IPS DF 19.7 (cell line): ENCODE measurements at places on chromosomes 11 and 22.

- DNase-seq: no peak
These were observed 10.7 kb downstream of the TSPAN18 start for GRCh38 chr11:44737245-44738085.

GRCh38 chr11:75323609-75324008, 27.9 kb downstream of the ARRB1 start:
- no peak for DNase-seq

DNA sequence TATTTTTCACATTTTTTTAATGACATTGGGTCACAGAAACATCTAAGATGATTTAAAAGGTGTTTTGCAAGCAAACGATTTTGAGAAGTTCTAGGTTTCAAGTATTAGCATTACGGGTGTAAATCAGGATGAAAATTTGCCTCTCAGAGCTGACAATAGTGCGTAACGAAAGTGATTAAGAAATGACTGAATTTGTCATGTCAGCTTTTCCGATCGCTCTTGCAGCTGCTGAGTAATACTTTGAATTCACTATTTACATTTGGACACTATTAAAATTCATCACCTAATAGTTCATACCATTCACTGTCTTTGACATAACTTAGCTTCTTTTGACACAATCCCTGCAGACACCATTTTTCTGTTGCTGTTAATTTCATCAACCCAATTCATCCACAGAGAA, 205.2 kb downstream of the SOX6 start:
- DNase-seq: no peak

DNA sequence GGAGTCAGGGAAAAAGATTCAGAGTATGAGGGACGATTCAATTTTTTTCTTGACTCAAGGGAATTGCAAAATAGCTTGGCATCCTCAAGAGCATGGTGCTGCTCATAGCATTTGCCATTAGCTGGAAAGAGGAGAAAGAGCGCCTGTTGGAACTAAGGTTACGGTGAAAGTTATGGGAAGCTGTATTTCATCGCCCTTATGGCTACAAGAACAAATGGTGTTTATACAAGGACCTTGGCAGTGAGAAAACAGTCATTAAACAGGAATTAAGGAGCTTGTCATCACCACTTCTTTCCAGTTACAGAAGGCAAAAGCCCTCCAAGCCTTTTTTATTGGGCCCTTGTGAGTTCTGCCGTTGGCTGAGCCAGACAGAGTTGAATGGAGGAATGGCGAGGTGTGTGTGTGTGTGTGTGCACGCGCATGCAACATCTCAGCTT, 74.2 kb downstream of the ALX4 start:
- DNase-seq: no peak

- DNase-seq: no peak
These were observed 5.8 kb upstream of the CCND1 start for GRCh38 chr11:69635195-69635594.

DNA sequence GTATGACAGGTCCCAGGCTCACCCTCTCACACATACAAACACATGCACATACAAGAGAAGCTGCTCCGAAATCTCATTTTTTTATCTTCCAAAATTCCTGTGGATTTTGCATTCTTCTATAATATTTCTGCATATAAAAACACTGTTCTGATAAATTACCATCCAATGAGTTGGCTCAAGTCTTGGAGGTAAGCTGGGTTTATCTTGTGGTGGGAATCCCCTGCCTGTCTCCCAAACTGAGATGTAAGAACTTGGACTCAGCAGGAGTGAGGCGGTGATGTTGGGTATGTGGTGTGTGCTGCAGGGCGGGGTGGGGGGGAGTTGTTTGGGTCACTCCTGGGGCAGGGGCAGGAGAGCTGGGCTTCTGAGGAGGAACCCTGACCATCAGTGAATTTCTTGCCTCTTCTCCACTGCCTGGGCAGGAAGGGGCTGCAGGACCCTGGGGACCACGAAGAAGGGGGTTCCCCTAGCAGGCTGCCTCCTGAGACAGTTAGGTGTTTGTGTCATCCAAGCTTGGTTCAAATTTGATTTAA, 6.8 kb upstream of the P2RY6 start:
- DNase-seq: no peak

- DNase-seq: no peak
These were observed 56.4 kb downstream of the UBASH3B start for GRCh38 chr11:122711831-122712381.

DNA sequence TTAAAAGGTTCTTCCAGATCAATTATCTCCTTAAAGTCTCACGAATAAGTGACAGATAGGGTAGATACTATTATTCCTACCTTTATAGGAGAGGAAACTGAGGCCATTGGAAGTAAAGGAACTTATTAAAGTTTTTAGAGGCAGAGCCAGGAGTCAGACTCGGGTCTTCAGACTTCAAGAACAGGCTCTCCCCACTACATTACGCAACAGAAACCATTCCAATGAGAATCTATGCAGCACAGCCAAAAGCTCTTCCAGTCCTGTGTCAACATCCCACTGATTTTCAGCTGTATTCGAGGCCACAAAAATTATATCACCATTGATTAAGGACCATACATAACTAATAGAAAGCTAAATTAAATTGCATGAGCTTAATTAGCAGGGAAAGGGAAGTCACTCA, 77.4 kb downstream of the RELT start:
- no peak for DNase-seq

- DNase-seq: no peak
These were observed 24.3 kb upstream of the SMCO4 start for GRCh38 chr11:93567401-93567895.

- DNase-seq: no peak
These were observed 33.9 kb downstream of the SWAP70 start for GRCh38 chr11:9697766-9698165.

DNA sequence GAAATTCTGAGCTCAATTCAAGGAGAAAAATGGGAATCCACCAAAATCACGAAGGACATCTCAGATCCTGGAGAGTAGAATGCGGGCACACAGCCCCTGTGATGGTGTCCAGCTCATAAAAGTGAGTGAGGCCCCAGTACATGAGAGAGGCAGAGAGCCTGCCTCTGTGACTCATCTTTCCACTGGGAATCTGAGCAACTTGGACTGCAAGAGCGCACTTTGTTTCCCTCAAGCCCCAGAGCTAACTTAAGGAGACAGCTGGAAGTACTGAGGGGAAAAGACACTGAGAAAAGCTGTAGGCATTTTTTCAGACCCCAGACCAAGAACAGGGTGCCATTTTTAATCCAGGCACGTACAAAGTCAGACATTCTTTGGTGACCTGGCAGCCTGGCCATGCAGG, 273.7 kb downstream of the C11orf87 start:
- DNase-seq: no peak

- no peak for DNase-seq
These were observed at the start of gene TSPO for GRCh38 chr22:43151251-43152002. TSS of gene TSPO (plus strand) at chr22:43151559. CDS start at chr22:43159239, 7,680 bp downstream.

- DNase-seq: no peak
These were observed 84.2 kb downstream of the FBXO7 start for GRCh38 chr22:32558681-32559355.

GRCh38 chr11:41247621-41248020, 211.8 kb downstream of the LRRC4C start:
- DNase-seq: no peak
